PC-9 (cell line): ENCODE measurements at places on chromosomes 3 and 15. TPM values are rescaled to one million over a fixed set of nuclear protein-coding genes. Genes with fewer than 3 reads are reported as not detected.

- H3K36me3 ChIP-seq = peaks cover 10% of the 10 kb centered on the region; the same call in 1 of the 2 replicates
- no peak for DNase-seq
- peaks cover 14% of the 10 kb centered on the region for H3K4me1 ChIP-seq
- no peak overlapping the region for H3K4me3 ChIP-seq
Measured at GRCh38 chr3:58274027-58274614, 31.9 kb upstream of the RPP14 start.

Gene CD96
- 0.11 and 0.20 TPM in 2 replicates for total RNA-seq

Gene CCRL2
- total RNA-seq = 1.2 TPM in 2 replicates

GRCh38 chr3:147613725-147614124 lies 204.6 kb downstream of the ZIC1 start:
- H3K27me3 ChIP-seq = no peaks in the 10 kb centered on the region
- H3K4me3 ChIP-seq = no peak overlapping the region
- no peak for DNase-seq
- H3K27ac ChIP-seq = no peak overlapping the region
- no peaks in the 10 kb centered on the region for H3K4me1 ChIP-seq
- H3K36me3 ChIP-seq = no peaks in the 10 kb centered on the region

- no peak overlapping the region for H3K4me3 ChIP-seq
- DNase-seq = no peak
- H3K27ac ChIP-seq = no peak overlapping the region
- no peaks in the 10 kb centered on the region for H3K4me1 ChIP-seq
- H3K36me3 ChIP-seq = no peaks in the 10 kb centered on the region
- H3K27me3 ChIP-seq = no peaks in the 10 kb centered on the region
Measured at GRCh38 chr3:3559786-3560185, 239.4 kb upstream of the LRRN1 start.

GRCh38 chr3:125356140-125357026 lies 18.7 kb downstream of the ZNF148 start:
- no peak overlapping the region for H3K27ac ChIP-seq
- H3K4me3 ChIP-seq = no peak overlapping the region
- H3K36me3 ChIP-seq = no peaks in the 10 kb centered on the region
- H3K4me1 ChIP-seq = no peaks in the 10 kb centered on the region

Gene CTXN2
- total RNA-seq = not detected in 2 replicates

Gene FAM3D
- not detected in 2 replicates for total RNA-seq

GRCh38 chr3:184228376-184229137 lies 828 bp upstream of the VWA5B2 start:
- no peaks in the 10 kb centered on the region for H3K36me3 ChIP-seq
- H3K27me3 ChIP-seq = peaks cover 66% of the 10 kb centered on the region
- H3K4me1 ChIP-seq = peaks cover 8% of the 10 kb centered on the region; the same call in 1 of the 2 replicates
- peak overlapping the region; percentile 70; the same call in 1 of the 2 replicates for H3K4me3 ChIP-seq
- H3K27ac ChIP-seq = no peak overlapping the region

- no peak for DNase-seq
- no peaks in the 10 kb centered on the region for H3K27me3 ChIP-seq
- H3K4me3 ChIP-seq = no peak overlapping the region
Measured at GRCh38 chr15:92683511-92683834, 27.9 kb upstream of the FAM174B start.

DNA sequence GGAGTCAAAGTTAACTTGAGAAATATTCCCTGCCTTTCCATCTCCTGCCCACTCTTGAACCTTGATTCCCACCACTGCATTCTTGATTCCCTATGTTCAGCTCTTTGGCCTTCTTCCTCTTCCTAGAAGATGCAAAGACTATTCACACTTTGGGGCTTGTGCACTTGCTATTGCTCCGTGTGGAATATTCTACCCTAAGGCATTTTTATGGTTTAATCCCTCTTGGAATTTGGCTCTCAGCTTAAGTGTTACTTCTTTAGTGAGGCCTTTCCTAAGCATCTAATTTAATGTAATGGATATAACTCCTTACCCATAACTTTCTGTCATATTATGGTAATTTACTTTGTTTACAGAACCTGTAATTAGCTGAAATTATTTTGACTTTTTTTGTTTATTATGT lies 318.9 kb upstream of the COL8A1 start:
- H3K36me3 ChIP-seq = no peaks in the 10 kb centered on the region
- H3K27me3 ChIP-seq = no peaks in the 10 kb centered on the region
- no peak overlapping the region for H3K4me3 ChIP-seq
- no peak for DNase-seq
- H3K27ac ChIP-seq = no peak overlapping the region
- no peaks in the 10 kb centered on the region for H3K4me1 ChIP-seq
